Panc1 (cell line): ENCODE measurements at places on chromosomes 11 and 22.
A peak's percentile ranks its signal among the peaks of the same experiment; 100 is the strongest.

DNA sequence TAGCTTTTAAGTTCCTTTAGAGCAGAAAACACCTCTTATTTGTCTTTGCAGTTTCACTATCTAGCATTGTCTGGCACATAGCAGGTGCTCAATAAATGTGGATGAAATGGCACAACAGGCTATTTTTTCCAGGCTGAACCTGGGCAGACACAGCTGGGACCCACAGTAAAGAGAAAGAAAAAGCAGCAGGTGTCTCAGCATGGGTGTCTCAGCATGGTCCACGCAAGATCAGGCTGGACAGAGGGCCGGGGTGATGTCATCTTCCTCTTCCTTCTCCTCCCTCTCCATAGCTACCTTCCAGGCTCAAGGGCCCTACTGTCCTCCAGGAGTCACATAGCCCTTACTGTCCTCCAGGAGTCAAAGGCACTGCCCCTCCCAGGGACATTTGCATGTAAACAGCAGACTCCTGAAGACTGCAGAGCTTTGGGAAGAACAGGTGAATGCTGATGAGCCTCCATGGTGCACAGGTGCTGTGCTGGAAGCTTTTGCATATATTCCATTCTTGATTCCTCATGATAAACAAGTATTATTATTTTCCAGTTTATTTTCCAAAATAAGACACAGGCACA, 65.2 kb downstream of the DSCAML1 start:
- no peaks in the 10 kb centered on the region for H3K27me3 ChIP-seq
- H3K27ac ChIP-seq: no peak overlapping the region
- H3K4me1 ChIP-seq: no peaks in the 10 kb centered on the region
- H3K4me3 ChIP-seq: no peak overlapping the region

DNA sequence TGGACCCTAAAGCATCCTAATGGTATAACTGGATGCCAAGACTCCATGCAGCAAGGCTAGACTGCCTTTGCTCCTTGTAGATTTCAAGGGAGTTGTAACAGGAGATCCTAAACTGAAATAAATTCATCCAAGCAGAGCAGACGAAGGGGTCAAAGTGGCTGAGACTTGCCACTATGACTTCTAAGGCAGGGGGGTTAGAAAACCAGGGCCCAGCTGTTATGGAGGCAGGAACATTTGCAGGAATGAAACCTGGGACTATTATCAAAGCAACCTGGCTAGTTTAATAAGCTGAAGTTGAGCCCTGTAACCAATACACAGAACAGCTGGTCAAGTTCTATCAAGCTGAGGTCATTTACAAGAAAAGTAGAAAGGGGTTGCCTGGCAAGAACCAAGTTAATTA, 122.2 kb upstream of the TRPC6 start:
- H3K36me3 ChIP-seq: no peaks in the 10 kb centered on the region
- no peak for DNase-seq
- no peak overlapping the region for H3K27ac ChIP-seq
- H3K27me3 ChIP-seq: no peaks in the 10 kb centered on the region

DNA sequence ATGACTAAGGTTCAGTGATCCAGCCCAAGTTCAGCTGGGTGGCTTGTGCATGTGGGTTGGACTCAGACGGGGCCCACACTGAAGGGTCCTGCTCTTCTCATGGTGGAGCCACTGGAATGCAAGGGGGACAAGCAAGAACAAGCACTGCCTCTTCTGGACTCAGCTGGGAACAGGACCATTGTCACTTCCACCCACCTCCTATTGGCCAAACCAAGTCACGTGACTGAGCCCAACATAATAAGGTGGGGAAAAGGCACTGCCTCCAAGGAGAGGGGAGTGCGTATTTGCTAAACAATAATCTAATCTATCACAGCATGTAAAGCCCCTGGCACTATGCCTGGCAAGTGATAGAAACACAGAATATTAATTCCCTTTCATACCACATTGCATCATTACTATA, 87.1 kb downstream of the CHST1 start:
- no peak for DNase-seq
- no peak overlapping the region for H3K4me3 ChIP-seq

DNA sequence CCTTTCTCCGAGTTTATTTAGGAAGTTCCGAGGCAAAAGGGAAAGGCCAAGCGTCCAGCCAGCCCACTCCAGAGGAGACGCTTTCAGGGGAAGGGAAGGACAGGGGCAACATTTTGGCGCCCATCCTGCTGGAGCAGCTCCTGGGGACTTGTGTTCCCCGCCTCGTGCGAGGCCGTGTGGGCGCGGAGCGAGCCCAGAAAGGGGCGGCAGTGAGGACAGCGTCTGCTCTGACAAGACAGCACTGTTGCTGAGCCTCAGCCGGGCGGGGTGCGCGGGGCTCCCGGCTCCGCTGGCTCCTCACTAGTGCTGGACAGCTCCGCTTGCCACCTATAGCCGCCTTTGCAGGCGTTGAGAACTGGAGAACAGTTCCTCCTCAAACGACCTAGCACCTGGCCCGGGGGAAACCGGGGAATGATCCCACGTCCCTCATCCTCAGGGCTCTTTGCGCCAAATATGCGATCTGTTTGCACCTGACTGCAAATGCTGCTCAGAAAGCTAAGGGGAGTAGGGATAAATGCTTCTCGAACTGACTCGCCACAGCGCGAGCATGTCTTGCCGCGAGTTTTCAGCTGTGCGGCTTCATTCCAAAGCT, 722 bp upstream of the GUCY1A2 start:
- H3K36me3 ChIP-seq: no peaks in the 10 kb centered on the region
- H3K27me3 ChIP-seq: peaks cover 27% of the 10 kb centered on the region
- H3K4me3 ChIP-seq: peak overlapping the region; percentile 54
- no peak overlapping the region for H3K27ac ChIP-seq

GRCh38 chr11:95790933-95791708, 823 bp downstream of the CEP57 start:
- H3K27ac ChIP-seq: peak overlapping the region; percentile 97
- H3K36me3 ChIP-seq: peaks cover 20% of the 10 kb centered on the region
- H3K27me3 ChIP-seq: no peaks in the 10 kb centered on the region
- peaks cover 27% of the 10 kb centered on the region for H3K4me1 ChIP-seq
- H3K4me3 ChIP-seq: peak overlapping the region; percentile 99

GRCh38 chr22:49930596-49931412, 12.4 kb downstream of the CRELD2 start:
- H3K36me3 ChIP-seq: no peaks in the 10 kb centered on the region
- H3K27me3 ChIP-seq: no peaks in the 10 kb centered on the region
- peaks cover 32% of the 10 kb centered on the region for H3K4me1 ChIP-seq
- H3K27ac ChIP-seq: peak overlapping the region; percentile 44
- H3K4me3 ChIP-seq: no peak overlapping the region; the same call in 1 of the 2 replicates

DNA sequence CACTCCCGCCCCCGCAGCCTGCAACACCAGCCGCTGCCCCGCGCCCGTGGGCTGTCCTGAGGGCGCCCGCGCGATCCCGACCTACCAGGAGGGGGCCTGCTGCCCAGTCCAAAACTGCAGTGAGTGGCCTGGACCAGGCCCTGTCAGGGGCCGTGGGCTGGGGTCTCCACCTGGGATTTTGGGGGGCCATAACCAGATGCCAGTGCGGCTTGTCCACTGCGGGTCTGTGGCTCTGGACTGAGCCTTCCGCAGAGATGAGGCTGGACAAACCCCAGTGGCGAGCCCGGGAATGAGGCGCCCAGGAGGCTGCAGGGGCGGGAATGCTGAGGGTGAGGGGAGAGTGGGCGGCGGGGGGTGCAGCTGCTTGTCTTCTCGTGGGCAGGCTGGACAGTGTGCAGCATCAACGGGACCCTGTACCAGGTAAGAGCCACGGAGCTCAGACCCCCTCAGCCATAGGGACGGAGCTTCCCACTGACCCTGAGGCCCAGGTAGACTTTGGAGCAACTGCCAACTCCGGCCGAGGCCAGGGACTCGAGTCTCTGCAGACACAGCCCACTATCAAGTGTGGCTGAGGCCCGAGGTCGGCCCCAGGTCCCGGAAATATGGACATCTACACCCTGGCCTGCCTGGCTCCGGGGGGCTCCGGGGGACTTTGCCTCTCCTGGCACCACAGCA, 24.8 kb upstream of the MUC5B start:
- H3K36me3 ChIP-seq: no peaks in the 10 kb centered on the region
- H3K27me3 ChIP-seq: no peaks in the 10 kb centered on the region

DNA sequence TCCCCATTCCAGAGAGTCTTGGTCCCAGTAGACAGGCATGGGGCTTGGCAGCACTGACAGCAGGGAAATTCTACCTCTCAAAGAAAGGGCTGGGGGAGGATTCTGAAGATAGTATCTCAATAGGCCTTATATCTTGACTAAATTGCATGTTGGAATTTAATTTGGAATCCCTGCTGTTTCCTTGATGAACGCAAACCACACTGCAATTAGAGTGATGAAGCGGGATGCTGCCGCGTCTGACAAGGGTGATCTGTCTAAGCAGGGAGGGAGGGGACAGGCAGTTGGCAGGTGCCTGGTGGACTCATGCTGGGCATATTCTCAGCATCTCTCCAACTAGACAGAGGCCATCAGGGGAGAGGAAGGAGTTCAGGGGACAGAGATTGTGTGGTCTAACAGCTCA, 48.4 kb downstream of the COMMD9 start:
- H3K4me3 ChIP-seq: no peak overlapping the region
- H3K4me1 ChIP-seq: no peaks in the 10 kb centered on the region
- no peaks in the 10 kb centered on the region for H3K36me3 ChIP-seq
- no peak overlapping the region for H3K27ac ChIP-seq
- no peaks in the 10 kb centered on the region for H3K27me3 ChIP-seq
- no peak for DNase-seq

DNA sequence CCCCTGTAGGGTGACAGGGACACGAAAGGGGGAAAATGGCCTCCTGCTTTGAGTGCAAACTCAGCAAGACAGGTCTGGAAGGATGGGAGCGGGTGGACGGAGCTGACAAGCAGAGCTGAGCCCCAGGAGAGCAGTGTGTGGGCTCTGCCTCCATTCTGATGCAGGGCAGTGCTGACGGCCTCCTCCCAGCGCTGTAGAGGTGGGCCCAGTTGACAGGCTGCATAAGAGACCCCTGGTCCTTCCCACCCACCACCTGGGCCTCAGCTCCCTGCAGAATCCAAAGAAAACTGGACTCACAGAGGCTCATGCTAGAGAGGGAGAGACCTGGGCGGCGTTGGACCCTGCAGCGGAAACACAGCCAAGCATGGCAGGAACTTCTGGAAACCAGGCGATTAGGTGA, 1113.4 kb downstream of the BRD1 start:
- H3K27me3 ChIP-seq: no peaks in the 10 kb centered on the region; the same call in 1 of the 2 replicates
- no peak for DNase-seq
- no peaks in the 10 kb centered on the region for H3K36me3 ChIP-seq
- H3K4me1 ChIP-seq: no peaks in the 10 kb centered on the region
- no peak overlapping the region for H3K4me3 ChIP-seq

DNA sequence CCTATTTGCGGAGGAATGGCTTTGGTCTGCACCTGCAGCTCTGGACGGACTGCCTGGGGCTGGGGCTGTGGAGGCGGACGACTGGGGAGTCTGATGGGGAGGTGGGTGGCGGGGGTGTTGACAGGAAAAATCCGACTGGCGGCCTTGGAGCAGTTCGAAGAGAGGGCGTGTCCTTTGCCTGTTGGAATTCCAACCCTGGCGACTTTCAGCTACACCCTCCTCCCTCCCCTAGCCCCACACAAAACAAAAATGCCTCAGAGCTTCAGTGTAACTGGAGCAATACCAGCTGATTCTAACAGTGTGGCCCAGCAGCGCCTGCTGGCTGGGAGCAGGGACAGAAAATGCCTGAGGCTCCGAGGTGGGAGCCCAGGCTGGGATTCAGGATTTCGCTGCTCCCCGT, 85.4 kb downstream of the ATXN10 start:
- H3K4me1 ChIP-seq: peaks cover 14% of the 10 kb centered on the region; the same call in 1 of the 2 replicates
- no peak overlapping the region for H3K27ac ChIP-seq
- no peaks in the 10 kb centered on the region; the same call in 1 of the 2 replicates for H3K36me3 ChIP-seq
- H3K4me3 ChIP-seq: no peak overlapping the region
- H3K27me3 ChIP-seq: no peaks in the 10 kb centered on the region

DNA sequence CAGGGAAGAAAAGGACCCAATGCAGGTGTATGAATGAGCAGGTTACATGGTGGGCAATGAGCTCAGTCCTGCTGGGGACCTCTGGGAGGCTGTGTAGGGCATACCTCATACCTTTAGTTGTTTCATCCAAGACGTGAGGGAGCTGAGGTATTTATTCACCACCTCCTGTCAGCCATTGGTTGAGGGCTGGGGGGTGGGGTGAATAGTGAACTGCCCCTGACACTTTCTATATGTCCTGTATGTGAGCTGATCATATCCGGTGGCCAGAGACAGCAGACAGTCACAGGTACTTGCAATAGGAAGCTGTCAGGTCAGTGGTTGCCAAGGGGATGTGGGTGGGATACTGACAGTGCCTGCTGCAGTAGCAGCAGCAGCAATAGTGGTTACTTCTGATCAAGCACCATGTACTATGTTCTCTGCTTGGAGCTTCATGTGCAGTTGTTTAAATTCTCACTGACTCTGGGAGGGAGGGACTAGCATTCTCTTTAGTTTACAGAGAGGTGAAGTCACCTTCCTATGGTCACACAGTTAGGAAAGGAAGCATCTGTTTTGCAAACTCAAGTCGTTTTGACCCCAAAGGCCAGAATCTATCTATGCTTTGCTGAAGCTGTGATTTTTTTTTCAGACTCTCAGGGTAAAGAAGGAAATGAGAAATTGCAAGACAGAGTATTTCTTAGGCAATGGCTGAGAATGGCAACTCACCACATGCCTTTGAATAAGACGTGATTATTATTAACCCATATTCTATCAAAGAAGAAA, 54.0 kb downstream of the MIAT start:
- H3K27me3 ChIP-seq: no peaks in the 10 kb centered on the region
- H3K4me1 ChIP-seq: no peaks in the 10 kb centered on the region
- H3K36me3 ChIP-seq: no peaks in the 10 kb centered on the region
- no peak overlapping the region for H3K27ac ChIP-seq
- DNase-seq: no peak
- H3K4me3 ChIP-seq: no peak overlapping the region

DNA sequence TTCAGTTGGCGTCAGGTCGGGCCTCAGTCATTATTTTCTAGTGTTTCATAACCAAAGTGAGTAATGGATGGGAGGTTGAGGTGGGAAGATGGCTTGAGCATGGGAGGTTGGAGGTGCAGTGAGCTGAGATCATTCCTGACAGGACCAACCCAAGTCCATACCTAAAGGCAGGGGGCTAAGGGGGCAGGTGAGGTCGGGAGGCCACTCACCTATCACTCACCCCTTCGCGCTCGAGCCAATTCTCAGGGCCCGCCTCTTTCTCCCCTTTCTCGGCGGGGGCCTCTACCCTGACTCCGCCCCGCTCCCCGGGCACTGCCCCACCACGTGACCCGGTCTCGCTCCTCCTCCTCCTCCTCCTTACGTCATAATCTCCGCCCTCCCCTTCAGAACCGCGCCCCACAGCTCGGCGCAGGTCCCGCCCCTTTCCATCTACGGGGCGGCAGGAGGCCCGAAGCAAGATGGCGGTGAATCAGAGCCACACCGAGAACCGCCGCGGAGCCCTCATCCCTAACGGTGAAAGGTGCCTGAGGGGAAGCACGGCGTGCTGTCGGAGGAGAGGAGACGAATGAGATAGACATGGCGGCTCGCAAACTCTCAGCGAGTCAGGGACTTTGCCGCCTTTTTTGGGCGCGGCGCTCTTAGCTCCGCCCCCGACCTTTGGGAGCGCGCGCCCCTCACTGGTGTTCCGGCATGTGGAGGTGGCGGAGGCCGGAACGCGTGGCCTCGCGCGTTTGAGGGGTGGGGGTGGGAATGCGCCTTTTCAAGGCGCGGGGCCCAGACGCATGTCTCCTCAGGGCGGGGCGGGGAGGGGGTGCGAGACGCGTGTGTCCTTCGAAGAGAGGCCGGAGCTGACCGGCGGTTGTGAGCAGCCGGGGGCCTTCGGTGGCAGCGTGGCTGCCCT, at the start of gene WBP2NL:
TSS of gene WBP2NL (plus strand) at position 428 of the 901 bp plus-strand sequence. CDS start at position 459, 31 bp downstream.
- H3K36me3 ChIP-seq: no peaks in the 10 kb centered on the region
- no peaks in the 10 kb centered on the region for H3K27me3 ChIP-seq
- H3K4me3 ChIP-seq: peak within 1 kb of the TSS; percentile 30
- no peak within 1 kb of the TSS for H3K27ac ChIP-seq
- peak; percentile 10 for DNase-seq
